CD4-positive, alpha-beta T cell treated with Interleukin-2 at 100 ng/mL for 4 hours (primary cell): ENCODE measurements at places on chromosomes 4 and X.

GRCh38 chr4:182019148-182019652 is 224.0 kb upstream of the TENM3 start:
- DNase-seq: no peak

DNA sequence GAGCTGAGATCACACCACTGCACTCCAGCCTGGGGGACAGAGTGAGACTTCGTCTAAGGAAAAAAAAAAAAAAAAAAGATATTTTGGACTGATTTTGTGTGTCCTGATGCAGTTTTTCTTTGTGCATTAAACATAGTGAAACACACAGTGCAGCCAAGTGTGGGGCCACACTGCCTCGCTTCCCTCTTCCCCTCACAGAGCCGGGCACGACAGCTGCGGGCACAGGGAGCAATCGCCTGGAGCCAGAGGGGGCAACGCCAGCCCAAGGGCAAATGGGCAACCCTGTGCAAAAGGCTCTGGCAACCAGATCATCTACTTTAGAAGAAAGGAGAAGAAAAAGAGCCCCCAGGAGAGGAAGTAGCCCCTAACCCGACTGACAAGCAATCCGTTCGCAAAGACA is 13.5 kb upstream of the CCNQ start:
- no peak for DNase-seq

DNA sequence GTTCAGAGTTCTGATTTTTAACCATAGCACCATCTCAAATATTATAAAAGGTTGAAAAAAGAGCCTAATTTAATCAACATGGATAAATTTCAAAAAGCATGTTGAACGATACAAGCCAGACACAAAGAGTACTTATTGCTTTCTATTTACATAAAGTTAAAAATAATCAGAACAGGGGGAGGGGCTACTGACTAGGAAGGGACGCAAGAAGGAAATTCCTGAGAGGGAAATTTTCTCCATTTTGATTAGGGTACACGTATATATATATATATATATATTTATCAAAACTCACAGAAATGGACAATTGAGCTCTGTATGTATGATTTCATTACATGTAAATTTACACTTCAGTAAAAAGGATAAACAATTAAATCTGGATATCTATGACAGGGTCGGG is 482 bp upstream of the MBTPS2 start:
- DNase-seq: peak; percentile 1

GRCh38 chr4:38837849-38838248 is 18.8 kb downstream of the TLR6 start:
- peak; percentile 54 for DNase-seq

DNA sequence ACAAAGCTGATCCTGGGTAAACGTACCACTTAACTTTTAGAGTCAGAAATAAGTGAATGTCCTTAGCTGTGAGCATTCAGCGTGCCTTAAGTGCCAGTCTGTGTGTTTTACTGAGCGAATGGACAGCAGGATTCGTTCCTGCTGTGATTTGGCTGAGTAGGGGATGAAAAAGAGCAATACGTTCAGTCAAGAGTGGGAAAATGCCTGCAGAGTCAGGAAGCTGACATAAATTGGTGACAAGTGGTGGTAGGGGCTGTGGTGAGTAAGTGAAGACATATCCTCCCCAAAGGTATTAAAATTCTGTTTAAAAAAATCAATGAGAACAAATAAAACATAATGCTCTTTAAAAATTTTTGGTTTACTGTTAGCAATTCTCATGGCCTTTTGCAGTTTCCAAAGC is 56.6 kb upstream of the TNIP3 start:
- DNase-seq: no peak

- DNase-seq: no peak
Measured at GRCh38 chr4:65508168-65508567, 162.1 kb downstream of the EPHA5 start.

DNA sequence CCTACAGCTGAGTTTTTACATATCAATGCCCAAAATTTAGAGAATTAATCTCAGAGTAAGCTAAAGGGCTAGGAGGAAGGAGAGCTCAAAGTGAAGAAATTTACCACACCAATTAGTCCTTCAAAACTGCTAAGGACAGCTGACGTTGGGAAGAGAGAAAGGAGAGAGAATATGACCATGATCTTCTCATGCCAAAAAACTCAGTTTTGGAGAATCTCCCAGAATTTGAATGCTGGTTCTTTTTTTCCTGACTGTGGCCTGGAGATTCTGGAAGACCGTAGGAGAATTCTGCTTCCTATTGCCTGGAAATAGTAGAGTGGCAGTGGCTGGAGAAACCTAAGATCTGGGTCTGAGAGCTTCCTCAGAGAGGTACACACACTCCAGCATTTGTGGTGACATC is 834.4 kb upstream of the SLIT2 start:
- no peak for DNase-seq

GRCh38 chrX:3370656-3371055 is 24.2 kb upstream of the MXRA5 start:
- DNase-seq: no peak

- no peak for DNase-seq
Measured at GRCh38 chr4:156660465-156660864, 311.1 kb downstream of the PDGFC start.

DNA sequence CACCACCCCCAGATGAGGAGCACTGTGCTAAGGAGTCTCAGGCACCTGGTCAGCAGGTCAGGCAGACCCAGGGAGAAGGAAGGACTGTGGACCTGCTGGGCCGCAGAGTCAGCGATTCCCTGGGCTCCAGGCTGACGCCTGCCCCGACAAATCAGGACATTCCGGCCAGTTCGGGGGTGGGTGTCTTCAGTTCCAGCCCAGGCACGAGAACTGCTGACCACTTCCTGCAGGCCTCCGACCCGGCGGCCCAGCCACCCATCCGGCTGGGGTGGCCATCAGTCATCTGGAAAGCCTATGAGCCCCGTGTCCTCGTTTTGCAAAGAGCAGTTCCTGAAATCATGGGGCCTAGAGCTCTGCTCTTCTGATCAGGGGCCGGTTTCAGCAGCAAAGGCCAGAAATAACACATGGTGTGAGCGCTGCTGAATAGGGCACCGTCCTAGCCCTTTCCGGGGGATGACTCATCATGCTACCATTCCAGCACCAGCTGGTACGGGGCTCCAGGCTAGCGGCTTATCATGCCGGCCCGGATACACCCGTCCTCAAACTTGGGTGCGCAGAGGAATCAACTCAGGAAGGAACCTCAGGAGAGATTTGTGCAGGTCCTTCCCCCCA is 7.8 kb upstream of the SH3TC1 start:
- DNase-seq: no peak

- DNase-seq: peak; percentile 27
Measured at GRCh38 chrX:19750028-19750782, 137.2 kb downstream of the SH3KBP1 start.

- DNase-seq: no peak
Measured at GRCh38 chrX:29662759-29663503, 552.4 kb upstream of the MAGEB2 start.

- DNase-seq: no peak
Measured at GRCh38 chrX:97685753-97686152, 802.0 kb downstream of the RPA4 start.

GRCh38 chrX:138127314-138127713 is 561.4 kb downstream of the ZIC3 start:
- no peak for DNase-seq

DNA sequence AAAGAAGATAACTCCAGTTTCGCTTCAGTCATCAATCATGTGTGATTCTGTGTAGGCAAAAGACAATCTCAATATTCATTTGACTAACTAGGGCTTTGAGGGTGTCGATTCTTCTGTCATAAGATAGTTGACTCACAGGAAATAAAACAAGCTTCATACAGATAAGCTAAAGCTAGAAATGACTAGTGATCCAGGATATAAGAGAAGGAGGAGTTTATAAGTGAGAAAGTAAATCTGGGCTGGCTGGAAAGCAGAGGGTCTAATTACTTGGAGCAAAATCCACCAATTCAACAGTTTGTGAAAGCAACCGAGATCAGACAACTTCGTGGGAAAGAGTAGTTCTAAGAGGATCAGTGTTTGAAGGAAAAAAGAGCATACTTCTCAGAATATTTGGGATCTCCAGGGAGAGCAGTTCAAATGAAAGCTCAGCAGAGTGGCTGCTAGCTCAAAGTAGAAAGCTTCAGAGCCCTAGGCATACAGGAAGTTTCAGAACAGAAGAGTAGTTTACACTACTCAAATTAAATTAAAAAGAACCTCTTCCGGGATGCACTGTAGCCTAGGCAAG is 429.3 kb downstream of the INPP4B start:
- DNase-seq: peak; percentile 78

- DNase-seq: no peak
Measured at GRCh38 chr4:8851321-8852117, 20.1 kb downstream of the HMX1 start.

GRCh38 chr4:84958434-84958833 is 8.1 kb downstream of the WDFY3 start:
- DNase-seq: no peak

GRCh38 chr4:1405636-1406393 is 427 bp downstream of the NKX1-1 start:
- no peak for DNase-seq
